ENCODE measurements at places on chromosomes 5 and 9.

- no peak for DNase-seq
These were observed 156.6 kb downstream of the TRPM3 start for GRCh38 chr9:70964861-70965260.

DNA sequence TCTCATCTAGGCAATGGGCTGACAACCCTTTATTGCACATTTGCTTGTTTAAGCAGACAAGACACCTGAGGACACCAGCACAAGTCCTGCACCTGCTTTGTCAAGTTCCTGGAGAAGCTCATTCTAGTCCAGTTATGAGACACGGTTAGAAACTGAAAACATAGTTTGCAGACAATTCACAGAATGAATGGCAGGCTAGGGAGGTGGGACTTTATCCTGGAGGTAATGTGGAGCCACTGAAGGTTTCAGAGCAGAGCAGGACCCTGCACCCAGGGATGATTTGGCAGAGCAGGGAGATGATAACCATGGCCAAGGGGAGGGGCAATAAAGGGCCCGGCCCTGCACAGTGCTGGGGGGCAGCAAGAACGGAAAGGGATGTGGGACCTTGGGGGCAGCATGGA, 50.7 kb upstream of the SLC25A51 start:
- no peak for DNase-seq

DNA sequence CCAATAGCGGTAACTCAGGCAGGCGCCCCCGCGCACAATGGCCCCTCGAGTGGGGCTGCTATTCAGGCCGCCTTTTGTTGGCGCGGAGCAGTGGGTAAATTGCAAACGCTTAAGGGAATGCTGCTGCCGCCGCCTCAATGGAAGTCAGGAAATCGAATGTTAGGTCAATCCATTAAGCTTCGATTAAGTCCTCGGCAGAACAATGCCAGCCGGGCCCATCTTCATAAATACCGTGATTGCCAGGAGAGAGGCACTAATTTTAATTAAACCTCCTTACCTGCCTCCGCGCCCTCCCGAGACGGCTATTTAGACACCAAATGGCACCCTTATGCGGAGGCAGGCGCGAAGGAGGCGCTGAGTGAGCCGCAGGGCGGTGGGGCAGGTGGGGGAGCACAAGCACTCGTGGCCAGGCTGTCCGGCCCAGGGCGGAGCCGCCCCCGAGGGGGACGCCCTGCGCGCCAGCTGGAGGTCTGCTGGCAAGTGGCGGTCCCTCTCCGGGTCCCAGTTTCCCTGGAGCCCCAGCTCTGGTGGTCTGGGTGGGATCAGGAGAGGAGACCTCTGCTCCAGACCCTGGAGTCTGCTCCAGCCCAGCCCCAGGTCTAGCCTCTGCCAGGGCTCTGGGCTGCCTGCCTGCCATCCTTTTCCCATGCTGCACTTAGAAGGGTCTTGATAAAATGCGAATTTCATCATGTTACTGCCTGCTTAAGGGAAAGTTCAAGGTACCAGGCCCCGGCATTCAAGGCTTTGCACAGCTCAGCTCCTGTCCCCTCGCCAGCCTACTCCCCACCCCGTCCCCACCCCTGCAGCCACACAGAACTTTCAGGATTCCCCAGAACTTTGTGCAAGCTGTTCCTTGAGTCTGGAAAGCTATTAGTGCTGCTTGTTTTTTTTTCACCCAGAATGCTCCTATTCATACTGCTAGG, 19.7 kb downstream of the NR5A1 start:
- DNase-seq = no peak

DNA sequence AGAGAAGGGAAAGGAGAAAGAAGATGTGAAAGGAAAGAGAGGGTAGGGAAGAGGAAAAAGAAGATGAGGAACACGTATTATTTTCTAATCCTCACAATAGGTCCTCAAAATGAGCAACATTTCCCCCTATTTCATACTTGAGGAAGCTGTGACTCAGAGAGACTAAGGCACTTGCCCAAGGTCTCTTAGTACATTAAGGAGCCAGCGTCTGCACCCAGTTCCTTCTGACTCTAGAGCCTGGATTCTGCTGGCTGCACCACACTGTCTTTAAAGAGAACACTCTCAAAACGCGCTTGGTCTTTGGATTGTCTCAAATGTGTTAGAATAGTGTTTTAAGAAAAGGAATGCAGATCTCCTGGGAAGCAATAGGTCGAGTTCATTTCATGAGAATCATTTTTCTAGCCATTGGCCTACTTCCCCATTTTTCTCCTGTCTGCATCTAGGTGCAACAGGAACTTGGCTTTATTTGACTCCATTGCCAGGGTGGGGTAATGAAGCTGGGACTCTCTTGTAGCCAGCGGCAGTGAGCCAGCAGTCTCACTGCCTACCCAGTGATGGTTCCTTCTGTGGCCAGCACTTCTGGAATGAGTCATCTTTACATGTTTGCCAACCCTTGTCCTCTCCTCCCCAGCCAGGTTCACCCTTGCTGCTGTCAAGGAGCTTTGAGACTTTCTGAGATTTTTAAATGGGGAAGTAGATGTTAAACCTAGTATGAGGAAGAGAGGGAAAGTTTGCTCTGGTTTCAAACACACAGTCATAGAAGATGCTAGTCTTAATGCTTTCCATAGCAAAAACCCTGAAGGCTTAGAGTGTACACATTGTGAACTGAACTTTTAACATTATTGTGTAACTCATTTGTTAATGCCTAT, 82.7 kb downstream of the DOCK8 start:
- DNase-seq = no peak

- no peak for DNase-seq
These were observed 2.4 kb upstream of the BTF3 start for GRCh38 chr5:73495772-73496335.

- no peak for DNase-seq
These were observed 91.2 kb downstream of the PDZD2 start for GRCh38 chr5:31730139-31730538.

GRCh38 chr5:958701-959571, 49.7 kb upstream of the NKD2 start:
- DNase-seq = no peak

All from thoracic aorta (tissue), 2 donors.